ENCODE measurements at places on chromosomes 1 and 21.
A peak's percentile ranks its signal among the peaks of the same experiment; 100 is the strongest.

- no peak for DNase-seq
Observed at GRCh38 chr1:97423403-97423802, 497.4 kb downstream of the DPYD start.

- DNase-seq, result peak; percentile 78
Observed at GRCh38 chr1:228166170-228166936, 749 bp downstream of the IBA57 start.

DNA sequence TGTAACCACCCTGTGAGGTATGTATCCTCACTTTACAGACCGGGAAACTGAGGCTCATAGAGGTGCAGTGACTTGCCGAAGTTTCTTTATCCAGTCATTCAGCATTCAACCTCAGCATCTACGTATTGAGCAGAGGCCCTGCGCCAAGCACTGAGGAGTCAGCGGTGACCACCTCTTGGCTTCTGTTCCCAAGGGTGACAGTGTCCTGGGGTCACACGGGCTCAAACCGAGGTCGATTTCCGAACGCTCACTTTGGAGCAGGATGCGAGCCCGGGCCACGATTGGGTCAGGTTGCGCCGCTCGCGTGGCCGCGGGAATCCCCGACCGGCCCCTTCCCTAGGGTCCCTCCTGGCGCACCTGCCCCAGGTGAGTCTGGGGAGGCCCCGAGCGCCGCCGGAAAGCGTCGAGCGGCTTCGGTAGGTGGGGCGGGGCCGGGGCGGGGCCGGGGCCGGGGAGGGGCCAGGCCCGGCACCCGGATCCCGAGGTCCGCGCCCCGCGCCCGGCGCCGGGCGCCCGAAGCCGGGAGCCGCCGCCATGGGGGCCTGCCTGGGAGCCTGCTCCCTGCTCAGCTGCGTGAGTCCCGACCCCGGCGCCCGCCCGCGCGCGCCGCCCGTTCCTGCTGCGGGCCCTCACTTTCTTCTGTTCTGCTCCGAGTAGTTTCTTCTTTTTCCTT lies at the start of gene SERINC2:
SERINC2 (plus strand) TSS at position 482 of the 673 bp plus-strand sequence; CDS start at position 535, 53 bp downstream.
- peak; percentile 29 for DNase-seq

GRCh38 chr1:112267206-112267605 lies 128.8 kb upstream of the CTTNBP2NL start:
- DNase-seq, result no peak

GRCh38 chr1:209630383-209631225 lies 21.6 kb downstream of the LAMB3 start:
- DNase-seq, result no peak

GRCh38 chr1:59016390-59016789 lies 232.5 kb upstream of the JUN start:
- DNase-seq, result no peak

DNA sequence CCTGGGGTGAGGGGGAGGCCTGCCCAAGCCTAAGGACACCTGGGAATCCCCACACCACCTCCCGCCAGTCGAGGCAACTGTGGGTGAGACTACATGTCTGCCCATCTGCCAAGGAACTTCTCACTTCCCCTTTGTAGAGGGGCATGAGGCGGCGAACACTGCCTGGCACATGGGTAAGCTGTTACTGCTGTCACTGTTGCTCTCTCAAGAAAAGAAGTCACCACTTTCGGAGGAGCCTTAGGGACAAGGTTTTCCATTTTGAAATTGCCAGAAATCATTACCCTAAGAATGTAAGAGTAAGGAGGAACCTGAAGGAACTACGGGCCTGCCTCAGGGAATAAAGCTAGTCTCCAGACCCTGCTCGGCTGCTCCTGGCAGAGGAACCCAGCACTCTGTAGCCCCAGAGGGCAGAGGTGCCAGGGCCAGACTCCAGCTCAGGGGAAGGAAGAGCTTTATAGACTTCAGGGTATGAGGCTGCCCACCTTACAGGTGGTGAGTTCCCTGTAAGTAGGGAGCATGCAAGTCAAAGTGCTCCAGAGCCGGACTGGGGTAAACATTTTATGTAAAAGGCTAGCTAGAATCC lies 23.3 kb downstream of the SLC2A1 start:
- no peak for DNase-seq

GRCh38 chr1:62922006-62922405 lies 138.1 kb downstream of the ATG4C start:
- DNase-seq, result no peak

DNA sequence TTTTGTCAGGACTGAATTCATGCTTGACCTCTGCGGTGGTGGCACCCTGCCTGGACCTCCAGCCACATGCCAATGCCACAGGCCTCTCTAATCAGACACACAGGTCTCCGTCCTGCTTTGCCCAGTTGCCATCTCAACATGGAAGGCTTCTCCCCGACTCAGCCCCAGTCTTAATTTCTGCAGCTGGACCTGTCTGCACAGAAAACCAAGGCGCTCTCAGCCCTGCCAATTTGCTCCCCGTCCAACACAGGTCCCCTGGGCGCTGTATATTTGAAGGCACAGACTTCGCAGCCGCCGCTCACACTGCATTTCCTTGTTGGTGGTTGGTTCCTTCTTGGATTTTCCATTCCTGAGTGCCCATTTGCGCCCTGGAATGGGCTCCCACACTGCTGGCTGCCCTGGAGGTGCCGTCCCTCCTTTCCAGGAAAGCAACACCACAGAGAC lies 28.0 kb upstream of the PLEKHG5 start:
- DNase-seq, result no peak

GRCh38 chr1:19186001-19186400 lies 24.1 kb downstream of the UBR4 start:
- DNase-seq, result no peak

- DNase-seq, result no peak
Observed at GRCh38 chr1:172460887-172461315, 17.0 kb upstream of the PIGC start.

DNA sequence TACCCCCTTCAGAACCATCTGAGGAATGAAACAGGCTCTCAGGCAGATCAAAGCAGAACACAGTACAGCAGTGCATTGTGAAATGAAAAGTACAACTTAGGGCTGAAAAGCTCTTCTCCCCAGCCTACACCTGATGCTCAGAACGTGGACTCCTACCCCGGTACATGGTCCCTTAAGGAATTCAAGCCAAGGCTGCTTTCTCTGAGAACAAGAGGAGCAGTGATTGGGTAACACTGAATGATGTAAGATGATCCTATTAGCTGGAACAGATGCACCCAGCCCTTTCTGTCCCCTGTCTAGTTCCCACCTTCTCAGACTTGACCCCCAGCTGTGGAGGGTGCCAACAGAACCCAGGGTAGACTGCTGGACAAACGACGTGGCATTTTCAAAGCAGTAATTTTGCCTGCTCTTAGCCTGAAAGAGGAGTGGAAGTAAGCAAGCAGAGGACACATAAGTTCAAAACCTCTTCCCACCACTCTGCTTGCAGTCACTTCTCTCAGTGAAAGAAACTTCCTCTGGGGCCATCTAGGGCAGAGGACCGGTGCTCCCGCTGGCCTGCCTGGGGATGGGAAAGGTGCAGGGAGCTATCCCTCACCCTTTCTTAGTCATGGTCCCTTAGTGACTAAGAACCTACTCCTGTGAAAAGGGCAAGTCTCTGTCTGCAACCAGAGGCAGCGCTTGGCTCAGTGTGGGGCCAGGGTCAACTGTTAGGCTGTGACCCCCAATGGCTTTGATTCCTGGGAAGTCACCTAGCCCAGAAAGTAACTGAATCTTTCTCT lies 72.7 kb downstream of the TRABD2B start:
- no peak for DNase-seq

GRCh38 chr1:17118706-17119075 lies 560 bp downstream of the PADI2 start:
- DNase-seq, result no peak

- DNase-seq, result no peak
Observed at GRCh38 chr1:37865348-37866120, 6.1 kb upstream of the MTF1 start.

GRCh38 chr1:204714194-204714860 lies 28.8 kb upstream of the LRRN2 start:
- no peak for DNase-seq

GRCh38 chr1:222288053-222288452 lies 259.9 kb downstream of the HHIPL2 start:
- DNase-seq, result peak; percentile 12

GRCh38 chr1:3799976-3800685 lies 3.8 kb upstream of the LRRC47 start:
- no peak for DNase-seq

DNA sequence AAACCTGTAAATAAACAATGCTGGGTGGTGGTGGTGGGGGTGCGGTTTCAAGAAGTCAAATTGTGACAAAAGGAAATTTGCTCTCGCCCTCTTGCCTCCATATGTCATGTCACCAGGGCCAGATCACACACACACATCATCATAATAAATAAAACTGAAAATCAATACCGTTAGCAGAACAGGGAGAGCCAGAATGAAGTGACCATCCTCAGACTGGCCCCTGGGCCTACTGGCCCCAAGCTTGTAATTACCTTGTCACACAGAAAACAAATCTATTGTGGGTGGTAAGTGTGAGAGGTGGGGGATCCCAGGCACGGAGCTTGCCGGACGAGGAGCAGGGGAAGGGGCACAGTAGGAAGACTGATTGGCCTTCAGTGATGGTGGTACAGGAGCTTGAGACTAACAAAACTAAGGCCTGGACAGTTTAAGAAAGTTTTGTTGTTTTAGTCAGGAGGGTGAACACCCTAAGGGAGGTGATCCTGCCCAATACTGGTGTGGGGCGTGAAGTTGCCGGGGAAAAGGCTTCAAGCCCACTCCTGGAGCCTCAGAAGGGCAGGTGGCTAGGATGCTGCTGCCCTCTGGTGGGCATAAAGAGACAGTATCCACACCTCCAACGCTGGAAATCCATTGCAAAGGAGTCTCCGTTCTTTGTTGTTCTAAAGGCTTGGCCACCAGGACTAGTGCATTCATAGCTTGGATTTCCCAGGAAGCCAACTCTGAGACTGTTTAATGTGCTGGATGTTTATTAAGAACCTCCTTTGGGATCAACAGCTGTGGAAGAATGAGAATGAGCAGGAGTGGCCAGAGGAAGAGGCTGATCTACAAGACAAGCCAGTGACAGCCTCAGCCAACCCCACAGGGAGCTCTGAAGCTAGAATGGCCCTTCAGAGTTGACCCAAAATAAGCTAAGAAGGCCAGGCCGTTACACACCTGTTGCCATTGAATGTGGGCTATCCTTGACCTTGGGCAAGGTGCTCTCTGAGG lies 8.1 kb upstream of the C1orf216 start:
- DNase-seq, result peak; percentile 45

GRCh38 chr1:245195398-245195797 lies 40.6 kb downstream of the KIF26B start:
- no peak for DNase-seq

- DNase-seq, result no peak
Observed at GRCh38 chr1:220563564-220563963, 35.6 kb downstream of the MARK1 start.

DNA sequence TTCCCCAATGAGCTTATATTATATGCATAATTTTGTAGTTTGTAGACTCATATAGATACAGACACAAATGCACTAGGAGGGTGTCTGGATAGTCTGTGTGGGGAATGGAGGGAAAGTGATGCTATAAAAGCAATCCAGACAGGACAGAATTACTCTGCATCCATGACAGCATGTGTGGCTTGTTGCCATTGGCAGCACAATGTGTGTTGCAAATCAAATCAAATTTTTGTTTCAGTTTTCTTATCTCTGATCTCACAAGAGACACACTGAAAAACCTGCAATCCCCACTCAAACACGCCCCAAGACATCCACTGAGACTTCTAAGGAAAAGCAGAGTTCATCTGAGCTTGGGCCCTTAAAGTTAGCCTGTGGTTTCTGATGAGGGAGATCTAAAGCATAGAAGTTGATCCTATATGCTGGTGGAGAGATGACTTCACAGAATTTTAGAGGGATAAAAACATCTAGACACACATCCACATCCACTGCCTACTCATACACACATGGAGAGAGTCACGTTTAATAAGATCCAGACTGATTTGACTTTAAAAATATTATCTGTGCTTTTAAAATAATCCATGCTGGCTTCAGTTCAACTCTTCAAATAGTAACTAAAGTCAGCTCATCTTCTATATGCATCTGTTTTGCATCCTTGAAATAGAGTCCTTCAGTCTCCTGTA lies 313.0 kb upstream of the PLXNA2 start:
- DNase-seq, result no peak

GRCh38 chr1:48848035-48848434 lies 71.3 kb upstream of the BEND5 start:
- no peak for DNase-seq

DNA sequence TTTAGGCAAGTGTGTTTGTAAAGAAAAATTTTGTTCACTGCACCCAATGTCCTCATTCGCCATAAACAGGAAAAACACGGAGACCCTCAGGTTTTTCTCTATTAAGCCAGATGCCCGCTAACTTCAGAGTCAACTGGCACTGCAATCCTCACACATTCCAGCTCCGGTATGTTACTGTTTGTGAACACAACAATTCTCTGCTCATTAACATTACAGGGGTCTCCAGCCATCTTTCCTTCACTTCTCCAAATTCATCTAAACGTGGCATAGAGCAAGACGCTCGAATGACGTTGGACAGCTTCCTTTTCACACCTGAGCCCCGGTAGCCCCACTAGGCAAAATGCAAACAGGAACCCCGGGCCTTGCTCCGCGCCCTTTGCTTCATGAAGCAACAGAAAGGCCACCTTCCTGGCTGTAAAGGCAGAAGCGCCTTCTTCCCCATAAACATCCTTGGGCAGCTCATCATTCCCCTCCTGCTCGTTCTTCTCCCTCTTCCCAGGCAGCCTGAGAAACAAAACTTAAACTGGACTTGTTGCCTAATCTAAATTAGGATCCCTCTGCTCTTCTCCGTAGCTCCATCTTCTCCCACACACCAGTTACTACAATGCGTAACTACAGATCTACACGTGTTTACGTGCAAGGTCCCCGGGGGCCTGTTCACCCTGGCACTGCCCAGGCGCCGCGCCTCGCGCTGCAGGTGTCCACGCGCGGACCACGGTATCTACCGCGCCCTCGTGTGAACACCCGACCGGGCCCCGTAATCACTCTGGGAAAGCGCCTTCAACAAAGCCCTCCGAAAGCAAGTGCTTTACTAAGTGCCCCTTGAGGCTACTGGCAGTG lies 1.2 kb downstream of the LBR start:
- peak; percentile 39 for DNase-seq

DNA sequence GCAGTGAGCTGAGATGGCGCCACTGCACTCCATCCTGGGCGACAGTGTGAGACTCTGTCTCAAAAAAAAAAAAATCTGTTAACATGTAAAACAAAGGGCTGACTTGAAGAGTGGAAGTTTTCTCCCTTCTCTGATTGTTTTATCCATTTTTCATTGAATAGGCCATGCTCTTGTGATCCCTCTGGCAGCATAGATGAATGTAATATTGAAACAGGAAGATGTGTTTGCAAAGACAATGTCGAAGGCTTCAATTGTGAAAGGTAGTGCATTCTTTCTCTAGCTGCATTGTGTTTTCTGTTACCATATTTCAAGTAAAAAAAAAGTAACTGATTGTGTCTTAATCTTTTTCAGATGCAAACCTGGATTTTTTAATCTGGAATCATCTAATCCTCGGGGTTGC lies 69.6 kb upstream of the LAMC2 start:
- no peak for DNase-seq
